ENCODE measurements at places on chromosomes 3 and 15. TPM values are rescaled to one million over a fixed set of nuclear protein-coding genes. Genes with fewer than 3 reads are reported as not detected.

DNA sequence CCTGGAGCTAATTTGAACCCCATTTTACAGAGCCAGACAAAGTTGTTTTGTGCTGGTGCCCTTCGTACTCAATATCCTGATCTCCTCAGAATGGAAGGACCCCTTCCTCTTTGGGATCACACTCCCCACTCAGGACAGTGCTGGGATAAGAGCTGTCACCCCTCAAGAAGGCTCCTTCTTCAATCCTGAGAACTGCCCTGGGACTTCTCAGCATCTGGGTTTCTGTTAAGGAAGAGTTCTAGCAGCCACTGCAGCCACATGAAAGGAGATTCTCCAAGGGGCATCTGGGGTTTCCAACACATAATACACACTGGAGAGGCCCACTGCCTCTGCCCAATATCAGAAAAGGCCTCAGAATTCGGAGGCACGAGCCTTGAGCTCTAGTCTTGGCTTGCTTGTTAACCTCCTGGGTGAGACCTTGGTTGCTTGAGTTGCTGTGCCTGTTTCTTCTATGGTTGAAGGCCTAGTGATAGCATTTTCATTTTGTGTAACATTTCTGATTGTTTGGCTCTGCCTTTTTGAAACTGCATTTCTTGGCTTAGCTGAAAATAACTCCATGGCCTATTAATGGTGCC lies 78.8 kb upstream of the NMNAT3 start:
- no peak for DNase-seq

DNA sequence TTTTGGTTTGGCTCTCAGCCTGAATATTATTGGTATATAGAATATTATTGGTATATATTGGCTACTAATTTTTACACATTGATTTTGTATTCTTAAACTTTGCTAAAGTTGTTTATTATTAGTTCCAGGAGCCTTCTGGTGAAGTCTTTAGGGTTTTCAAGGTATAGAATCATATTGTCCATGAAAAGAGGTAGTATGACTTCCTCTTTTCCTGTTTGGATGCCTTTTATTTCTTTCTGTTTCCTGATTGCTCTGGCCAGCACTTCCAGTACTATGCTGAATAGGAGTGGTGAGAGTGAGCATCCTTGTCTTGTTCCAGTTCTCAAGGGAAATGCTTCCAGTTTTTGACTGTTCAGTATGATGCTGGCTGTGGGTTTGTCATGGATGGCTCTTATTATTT lies 107.3 kb upstream of the LIPC start:
- DNase-seq = no peak

GRCh38 chr3:122972141-122972540 lies 55.4 kb downstream of the SEMA5B start:
- no peak for DNase-seq

- DNase-seq = peak; percentile 89
Observed at GRCh38 chr3:32502118-32502945, at the start of gene CMTM6. Gene CMTM6 (minus strand): TSS chr3:32502852. CDS start chr3:32502745, 107 bp downstream.

DNA sequence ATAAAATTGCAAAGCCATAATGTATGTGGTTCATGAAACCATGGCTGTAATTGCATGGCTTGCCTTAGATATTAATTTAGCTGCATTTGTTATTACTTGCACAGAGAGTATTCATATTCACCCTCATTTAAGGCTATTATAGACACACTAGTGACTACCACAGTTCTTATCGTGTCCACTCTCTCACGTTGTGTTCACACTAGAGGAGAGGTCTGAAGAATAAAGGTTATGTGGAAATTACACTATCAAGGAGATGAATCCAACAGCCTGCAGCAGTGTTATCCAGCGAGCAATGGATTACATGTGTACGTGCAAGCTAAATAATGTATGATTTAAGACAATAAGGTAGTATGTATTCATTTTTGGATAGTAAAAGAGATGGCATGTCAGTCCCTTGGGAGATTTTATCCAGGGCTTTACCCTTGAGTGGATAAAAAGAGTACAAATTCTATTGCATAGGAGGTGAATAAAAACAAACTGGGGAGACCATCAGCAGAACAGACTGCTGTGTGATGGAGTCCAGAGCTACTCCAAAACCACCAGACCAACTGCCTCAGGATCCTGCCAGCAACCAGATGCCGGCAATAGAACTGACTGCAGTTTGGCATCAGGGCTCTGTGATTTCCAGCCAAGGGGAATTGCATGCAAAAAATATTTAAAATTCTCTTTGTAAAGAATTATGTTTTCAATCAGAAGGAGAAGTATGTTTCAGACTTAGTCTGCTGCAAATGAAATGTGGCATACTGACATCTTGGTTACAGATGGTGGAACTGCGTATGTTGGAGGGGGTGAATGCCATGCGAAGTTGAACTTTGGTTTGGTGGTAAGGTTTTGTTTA lies 146.6 kb downstream of the RBMS3 start:
- no peak for DNase-seq

- DNase-seq = no peak
Observed at GRCh38 chr15:69903470-69904469, 193.9 kb downstream of the TLE3 start.

DNA sequence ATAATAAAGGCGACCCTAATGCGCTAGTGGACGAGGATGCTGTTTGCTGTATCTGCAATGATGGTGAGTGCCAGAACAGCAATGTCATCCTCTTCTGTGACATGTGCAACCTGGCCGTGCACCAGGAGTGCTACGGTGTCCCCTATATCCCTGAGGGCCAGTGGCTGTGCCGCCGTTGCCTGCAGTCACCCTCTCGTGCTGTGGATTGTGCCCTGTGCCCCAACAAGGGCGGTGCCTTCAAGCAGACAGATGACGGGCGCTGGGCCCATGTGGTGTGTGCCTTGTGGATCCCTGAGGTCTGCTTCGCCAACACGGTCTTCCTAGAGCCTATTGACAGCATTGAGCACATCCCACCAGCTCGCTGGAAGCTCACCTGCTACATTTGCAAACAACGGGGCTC lies 7.6 kb downstream of the BRPF1 start:
- DNase-seq = no peak

DNA sequence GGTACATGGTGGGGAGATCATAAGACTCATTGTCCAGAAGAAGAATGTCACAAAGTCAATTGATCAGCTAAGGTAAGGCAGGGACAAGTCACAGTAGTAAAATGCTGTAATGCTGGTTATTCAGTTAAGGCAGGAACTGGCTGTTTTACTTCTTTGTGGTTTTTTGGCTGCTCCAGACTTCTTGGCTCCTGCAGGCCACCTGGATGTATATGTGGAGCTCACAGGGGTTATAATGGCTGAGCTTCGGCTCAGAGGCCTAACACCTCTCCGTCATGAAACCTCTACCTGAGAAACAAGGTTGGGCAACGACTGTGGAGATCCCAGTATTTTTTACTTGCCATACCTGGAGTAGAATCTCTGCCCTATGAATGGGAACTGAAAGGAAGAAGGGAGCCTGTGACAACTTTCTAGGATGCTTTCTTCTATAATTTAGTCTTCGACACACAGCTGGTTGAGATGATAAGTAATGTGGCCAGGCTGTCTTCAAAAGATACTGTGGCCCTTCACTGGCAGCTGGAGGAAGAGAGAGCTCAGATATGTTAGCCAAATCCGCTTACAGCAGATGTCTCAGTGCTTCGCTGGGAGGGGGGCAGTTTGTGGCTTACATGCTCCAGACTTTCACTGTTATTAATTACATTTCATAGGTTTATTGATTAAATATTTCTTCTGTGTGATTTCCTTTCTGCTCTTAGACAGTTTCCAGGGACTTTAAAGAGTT lies 887.8 kb downstream of the IGSF11 start:
- no peak for DNase-seq

DNA sequence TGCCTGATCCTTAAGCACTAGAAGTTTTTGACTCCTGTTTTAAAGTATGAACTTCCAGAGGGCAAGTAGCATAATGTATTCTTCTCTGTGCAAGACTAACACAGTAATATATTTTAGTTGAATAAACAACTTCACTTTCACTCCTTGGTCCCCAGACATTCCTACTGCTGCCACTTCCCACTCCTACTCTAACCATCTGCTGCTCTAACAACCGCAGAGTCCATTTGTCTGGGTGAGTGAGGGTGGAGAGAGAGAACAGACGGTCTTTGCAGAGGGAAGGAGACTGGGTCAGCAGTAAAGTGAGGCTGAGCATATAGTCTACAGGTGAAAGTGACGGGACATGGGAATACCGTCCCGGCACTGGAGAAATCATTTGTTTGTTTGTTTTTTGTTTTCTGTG lies 301.0 kb upstream of the SLCO3A1 start:
- DNase-seq = no peak

- no peak for DNase-seq
Observed at GRCh38 chr3:152400887-152401286, 132.2 kb downstream of the MBNL1 start.

- no peak for DNase-seq
Observed at GRCh38 chr3:121852256-121852655, 17.2 kb downstream of the EAF2 start.

- no peak for DNase-seq
Observed at GRCh38 chr3:128128251-128128650, 4.6 kb upstream of the RUVBL1 start.

DNA sequence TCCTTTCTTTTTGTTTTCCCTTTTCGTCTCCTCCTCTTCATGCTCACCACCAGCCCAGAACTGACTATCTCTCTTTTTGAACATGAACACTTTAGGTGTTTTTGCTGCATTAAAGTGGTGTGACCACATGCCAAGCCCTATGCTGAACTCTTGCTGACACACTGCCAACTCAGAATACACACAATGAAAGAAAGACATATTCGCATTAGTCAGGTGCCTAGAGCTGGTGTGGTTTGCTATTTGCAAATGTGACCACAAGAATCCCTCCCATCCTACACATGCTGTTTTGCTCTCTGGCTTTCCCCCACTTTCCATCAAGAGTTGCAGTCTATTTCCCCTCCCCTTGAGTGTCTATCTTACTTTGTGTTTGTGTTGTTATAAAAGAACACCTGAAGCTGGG lies 967.8 kb upstream of the CFAP20DC start:
- DNase-seq = no peak

GRCh38 chr15:62469478-62469873 lies 304.4 kb upstream of the C2CD4B start:
- DNase-seq = no peak

GRCh38 chr3:113185194-113185835 lies 26.0 kb upstream of the BOC start:
- no peak for DNase-seq

DNA sequence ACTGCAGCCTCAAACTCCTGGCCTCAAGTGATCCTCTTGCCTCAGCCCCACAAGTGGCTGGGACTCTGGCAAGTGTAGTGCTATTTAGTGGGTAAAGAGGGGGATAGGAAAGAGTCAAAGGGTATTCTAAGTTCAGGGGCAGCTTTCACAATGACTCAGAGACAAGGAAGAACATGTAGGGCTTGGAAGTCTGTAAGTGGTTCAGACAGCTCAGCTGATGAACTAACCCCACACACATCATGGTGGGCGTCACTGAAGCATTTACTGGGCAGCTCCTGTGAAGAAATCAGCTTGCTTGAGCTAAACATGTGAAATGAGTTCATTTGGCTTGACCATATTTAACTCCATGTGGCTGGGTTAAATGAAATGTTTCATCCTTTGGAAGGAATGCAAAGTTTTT lies 34.6 kb upstream of the THSD4 start:
- DNase-seq = no peak

GRCh38 chr3:120831066-120831465 lies 76.9 kb upstream of the STXBP5L start:
- DNase-seq = no peak

GRCh38 chr3:86991840-86992435 lies 989 bp upstream of the VGLL3 start:
- no peak for DNase-seq

GRCh38 chr3:194308601-194309449 lies 42.3 kb downstream of the CPN2 start:
- DNase-seq = no peak

- DNase-seq = no peak
Observed at GRCh38 chr3:23041918-23042696, 161.0 kb upstream of the UBE2E2 start.

The ARL13B gene
- total RNA-seq = 7.9 TPM

The GABRB3 gene
- 98.2 TPM for total RNA-seq

The NIT2 gene
- 26.4 TPM for total RNA-seq

The ASTE1 gene
- 10.1 TPM for total RNA-seq

The CGNL1 gene
- total RNA-seq = 34.6 TPM

The C3orf49 gene
- total RNA-seq = not detected

The PRR20G gene
- 0.26 TPM for total RNA-seq

The ADAM10 gene
- 159 TPM for total RNA-seq

The RNF7 gene
- total RNA-seq = 126 TPM

The FSTL1 gene
- 326 TPM for total RNA-seq

The OTOL1 gene
- total RNA-seq = not detected

The UBAP1L gene
- 2.6 TPM for total RNA-seq

The DLL4 gene
- total RNA-seq = 0.35 TPM

Measured in H9 (cell line).